ENCODE measurements at places on chromosomes 2 and 18.

DNA sequence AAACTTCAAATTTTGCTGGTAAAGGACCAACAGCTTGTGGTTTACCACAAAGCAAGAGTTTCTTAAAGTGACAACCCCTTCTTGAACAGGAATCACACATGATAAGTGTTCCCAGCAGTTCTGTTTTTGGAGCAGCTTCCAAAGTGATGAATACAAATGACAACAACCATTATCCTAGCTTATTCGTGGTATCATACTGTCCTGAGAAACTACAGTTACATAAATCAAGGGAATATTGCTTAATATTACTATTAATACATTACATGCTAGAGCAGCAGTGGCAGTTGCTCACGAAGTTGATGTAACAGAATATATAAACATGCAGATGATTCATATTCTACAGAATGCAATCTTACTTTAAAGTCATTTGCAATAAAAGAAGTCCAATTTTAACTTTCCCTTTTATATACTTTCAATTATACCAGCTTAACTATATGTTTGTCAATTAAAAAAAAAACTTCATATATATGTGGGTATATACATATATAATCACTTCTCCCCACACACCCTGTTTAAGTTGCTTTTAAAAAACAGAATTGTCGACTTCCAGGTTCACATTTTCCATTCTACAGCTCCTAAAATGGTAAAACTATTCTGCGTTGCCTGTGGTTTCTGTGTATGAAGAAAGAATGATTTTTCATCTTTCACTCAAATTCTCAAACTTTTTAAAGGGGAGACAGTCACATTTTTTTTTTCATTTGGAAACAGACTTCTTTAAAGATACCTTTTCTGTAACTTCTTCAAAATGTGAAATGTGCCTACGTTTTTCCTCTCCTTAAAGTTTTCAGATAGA lies 713.6 kb downstream of the TDRD15 start:
- no peak for DNase-seq

DNA sequence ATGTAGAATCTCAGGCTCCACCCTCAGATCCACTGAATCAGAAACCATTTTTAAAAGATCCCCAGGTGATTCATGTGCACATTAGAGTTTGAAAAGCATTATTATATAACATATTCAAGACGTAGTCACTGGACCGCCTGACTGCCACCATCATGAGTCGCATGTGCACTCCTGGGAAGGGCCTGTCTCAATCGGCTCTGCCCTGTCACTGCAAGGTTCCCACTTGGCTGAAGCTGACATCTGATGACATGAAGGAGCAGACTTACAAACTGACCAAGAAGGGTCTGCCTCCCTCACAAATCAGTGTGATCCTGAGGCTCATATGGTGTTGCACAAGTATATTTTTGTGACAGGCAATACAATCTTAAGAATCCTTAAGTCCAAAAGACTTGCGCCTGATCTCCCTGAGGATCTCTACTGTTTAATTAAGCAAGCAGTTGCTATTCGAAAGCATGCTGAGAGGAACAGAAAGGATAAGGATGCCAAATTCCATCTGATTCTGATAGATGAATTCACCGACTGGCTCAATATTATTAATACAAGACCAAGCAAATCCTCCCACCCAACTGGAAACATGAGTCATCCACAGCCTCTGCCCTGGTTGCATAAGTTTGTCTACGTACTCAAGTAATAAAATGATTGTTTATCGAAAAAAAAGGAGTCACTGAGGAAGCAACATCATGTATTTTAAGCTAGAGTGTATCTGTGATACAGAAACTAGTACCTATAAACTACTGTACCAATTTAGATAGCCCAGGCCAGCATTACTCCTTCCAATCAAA lies 26.2 kb downstream of the ATAD2B start:
- no peak for DNase-seq

DNA sequence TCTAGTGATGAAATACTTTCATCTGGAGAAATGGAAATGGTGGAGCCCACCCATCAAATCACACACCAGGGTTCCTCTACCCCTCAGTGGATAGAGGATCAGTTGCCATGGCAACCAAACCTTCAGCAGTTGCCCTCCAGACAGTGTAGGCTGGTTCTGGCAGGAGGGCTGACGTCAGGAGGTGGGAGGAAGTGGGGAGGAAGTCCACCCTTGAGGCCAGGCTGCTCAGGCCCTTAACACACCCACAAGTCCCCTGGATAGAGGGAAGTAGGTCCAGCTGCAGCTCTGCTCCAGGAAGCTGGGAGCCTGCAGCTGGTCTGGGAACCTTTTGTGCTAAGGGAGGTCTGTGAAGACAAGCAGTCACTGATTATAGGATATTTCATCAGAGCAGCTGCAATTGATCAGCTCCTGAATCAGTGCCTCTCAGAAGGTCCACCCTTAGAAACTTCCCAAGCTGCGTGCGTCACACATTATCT lies 186.6 kb downstream of the MTX2 start:
- no peak for DNase-seq

GRCh38 chr2:121018136-121019061 lies 266.6 kb downstream of the TFCP2L1 start:
- DNase-seq: no peak

DNA sequence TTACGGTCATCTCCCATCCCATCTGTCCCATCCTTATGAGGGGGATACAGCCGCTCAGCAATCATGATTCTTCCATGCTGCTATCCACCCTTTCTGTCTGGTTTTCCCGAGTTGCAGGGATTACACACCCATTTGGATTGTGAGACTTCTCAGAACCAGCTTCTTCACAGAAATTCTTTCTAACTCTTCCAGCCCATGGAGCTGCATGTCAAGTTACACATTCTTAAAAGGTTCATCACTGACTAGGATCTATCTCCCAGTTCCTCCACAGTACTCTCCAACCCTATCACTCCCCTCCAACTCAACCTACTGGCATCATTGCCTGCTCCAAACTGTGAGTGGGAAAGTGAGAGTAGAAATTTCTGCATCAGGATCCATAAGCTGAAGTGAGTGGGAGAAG lies 558.2 kb upstream of the TNP1 start:
- DNase-seq: no peak

- DNase-seq: no peak
These were observed 60.1 kb upstream of the IL1RL1 start for GRCh38 chr2:102251042-102251848.

GRCh38 chr2:120554625-120555032 lies 181.0 kb upstream of the GLI2 start:
- DNase-seq: no peak

DNA sequence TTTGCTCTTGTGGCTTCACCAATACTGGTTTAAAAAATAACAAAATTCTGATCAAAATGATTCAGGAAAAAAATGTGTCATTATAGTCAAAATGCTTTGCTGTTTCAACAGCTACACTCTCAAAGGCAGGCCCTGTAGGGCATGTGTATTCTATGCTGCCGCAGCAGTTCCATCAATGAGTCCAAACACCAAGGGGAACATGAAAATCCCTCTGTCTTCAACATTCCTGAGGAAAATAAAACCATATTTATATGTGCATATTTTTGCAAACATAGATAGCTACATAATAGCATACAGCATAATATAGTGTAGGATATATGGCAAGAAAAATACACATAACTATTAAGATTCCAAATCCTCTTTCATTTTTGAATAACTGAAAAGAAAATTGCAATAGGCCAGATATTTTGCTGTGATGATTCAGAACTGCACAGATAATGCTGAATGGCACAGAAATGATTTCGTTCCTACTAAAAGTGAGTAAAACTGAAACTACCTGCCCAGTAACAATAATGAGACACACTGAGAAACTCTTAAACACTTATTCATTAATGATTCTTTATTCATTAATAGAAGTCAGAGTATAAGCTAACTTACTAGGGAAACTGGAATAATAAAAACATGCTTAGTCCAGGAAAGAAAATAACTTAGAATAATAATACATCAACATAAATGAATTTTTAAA lies 343.8 kb downstream of the SUCLG1 start:
- DNase-seq: no peak

- DNase-seq: no peak
These were observed 344.0 kb upstream of the DDX18 start for GRCh38 chr2:117470311-117471095.

DNA sequence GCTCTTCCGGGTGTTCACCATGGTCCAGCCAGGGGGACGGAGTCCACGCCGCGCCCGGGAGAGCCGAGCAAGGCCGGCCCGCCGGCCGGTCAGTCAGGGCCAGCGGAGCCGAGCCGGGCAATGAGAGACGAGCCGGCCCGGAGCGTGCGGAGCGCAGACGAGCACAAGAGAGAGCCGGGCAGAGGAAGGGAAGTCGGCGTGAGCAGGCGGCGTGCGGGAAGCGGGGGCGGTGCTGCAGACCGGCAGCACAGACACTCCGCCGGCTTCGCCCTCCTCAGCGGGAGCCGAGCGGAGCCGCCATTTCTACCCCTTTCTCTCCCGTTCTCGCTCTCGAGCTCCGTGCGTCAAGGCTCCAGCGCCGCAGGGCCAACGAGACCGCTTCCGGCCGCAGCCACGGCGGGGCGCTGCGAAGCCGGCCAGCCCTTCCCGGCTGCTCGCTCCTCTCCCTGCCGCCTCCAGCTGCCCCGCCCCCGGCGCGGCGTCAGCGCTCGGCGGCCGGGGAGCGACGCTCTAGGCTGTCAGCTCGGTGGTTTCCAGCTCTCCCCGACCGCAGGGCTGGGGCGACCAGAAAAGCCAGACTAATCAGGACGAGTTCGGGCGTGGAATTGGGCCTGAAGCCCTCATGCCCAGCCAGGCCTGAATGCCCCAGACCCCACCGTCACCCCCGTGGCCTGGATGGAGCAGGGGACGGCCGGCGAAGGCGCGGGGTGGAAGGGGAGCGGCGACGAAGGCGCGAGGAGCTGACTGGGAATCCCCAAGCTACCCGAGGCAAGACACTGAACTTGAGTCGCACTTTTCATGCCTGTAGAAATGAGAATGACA lies at the start of gene ATAD2B:
TSS of gene ATAD2B (minus strand) at position 374 of the 822 bp plus-strand sequence. CDS start at position 21, 353 bp downstream.
- no peak for DNase-seq

DNA sequence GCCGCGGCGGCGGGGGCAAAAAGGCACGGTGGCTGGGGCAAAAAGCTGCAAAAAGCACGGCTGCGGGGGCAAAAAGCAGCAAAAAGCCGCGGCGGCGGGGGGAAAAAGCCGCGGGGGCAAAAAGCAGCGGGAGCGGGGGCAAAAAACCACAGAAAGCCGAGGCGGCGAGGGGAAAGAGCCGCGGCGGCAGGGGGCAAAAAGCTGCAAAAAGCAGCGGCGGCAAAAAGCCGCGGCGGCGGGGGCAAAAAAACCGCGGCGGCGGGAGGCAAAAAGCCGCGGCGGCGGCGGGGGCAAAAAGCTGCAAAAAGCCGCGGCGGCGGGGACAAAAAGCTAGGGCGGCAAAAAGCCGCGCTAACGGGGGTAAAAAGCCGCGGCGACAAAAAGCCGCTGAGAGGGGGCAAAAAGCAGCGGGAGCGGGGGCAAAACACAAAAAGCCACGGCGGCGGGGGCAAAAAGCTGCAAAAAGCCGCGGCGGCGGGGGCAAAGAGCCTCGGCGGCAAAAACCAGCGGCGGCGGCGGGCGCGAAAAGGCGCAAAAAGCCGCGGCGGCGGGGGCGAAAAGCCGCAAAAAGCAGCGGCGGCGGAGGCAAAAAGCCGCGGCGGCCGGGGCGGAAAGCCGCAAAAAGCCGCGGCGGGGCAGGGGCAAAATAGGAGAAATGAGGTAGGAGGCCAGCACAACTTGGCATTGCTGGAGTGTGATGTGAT lies 123.4 kb downstream of the ANKRD30BL start:
- no peak for DNase-seq

DNA sequence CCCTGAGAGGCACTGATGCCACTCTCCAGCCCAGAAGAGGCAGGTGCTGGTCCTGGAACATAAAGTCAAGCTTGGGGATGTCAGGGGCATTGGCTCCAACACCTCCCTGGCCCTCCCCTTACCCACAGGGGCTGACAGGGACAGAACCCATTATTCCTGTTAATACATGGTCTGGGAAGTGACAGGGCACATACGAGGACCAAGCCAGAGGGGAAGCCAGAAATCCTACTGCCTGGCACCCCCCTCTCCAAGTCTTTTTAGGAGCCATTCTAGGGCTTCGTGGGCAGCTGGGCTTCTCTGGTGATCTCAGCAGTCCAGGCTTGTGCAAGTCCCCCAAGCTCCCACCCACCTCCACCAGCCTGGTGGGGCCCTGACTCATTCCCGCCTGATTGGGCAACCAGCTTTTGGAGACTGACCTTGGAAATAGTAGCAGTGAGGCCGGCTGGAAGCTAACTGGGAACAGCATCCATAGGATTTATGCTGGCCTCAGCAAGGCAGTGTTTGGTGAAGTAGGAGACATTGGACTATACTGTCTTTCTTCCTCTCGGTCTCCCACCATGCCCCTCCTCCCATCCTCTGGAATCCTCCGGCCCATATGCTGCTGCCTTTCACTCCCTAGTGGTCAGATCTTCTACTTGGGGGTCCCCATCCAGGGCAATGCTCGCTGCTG lies 86.4 kb upstream of the HK2 start:
- no peak for DNase-seq

- DNase-seq: no peak
These were observed 99.9 kb downstream of the NFATC1 start for GRCh38 chr18:79495591-79496071.

GRCh38 chr18:77131100-77131651 lies 1.4 kb downstream of the MBP start:
- no peak for DNase-seq

DNA sequence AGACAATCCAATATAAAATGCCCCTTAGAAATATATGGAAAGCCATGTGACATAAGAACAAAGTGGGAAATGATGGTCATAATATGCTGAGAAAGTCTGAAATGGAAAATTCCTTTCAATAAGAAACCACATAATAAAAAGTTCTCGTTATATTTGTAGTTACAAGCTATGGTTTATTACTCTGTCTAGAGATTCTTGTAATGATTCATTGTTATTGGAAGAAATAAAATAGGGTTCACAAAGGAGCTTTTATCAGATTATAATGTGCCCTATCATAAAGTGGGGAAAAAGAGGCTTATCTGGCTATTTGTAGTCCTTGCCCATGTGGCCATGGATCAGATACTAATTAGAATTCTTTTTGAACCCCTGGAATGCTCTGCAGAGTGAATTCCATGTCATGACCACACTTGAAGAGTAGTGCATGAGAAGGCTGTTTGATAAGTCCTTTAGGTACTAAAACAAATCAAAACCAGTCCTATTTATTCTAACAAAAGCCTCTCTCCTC lies 420.7 kb upstream of the NRP2 start:
- DNase-seq: no peak

- DNase-seq: no peak
These were observed 9.8 kb downstream of the PRLH start for GRCh38 chr2:237575869-237576862.

GRCh38 chr2:86461042-86461743 lies 20.0 kb downstream of the KDM3A start:
- DNase-seq: no peak

- DNase-seq: no peak
These were observed 200.1 kb downstream of the MGAT5 start for GRCh38 chr2:134453973-134454372.
